ENCODE measurements at places on chromosomes 7 and 10.

- no peak for DNase-seq
Observed at GRCh38 chr10:59887006-59887405, 19.4 kb downstream of the CCDC6 start.

GRCh38 chr10:1613511-1613910 lies 123.8 kb downstream of the ADARB2 start:
- no peak for DNase-seq

DNA sequence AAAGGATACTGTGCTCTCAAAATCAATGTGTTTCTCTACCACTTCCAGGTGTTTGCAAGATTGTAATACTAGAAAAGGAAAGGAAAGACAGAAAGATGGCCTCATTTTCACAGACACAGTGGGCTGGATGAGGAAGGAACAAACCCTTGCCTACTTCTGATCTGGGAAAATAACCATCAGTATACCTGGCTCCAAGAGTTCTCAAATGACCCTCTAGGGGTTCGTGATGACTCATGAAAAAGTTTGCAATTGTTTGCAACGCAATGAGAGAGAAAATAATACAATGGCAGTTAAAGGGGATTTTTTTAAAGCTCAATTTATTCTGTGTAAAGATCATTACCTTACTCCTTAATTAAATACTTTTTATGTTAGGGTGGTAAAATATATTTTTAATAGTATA lies 197.6 kb upstream of the INHBA start:
- no peak for DNase-seq

GRCh38 chr7:120274482-120274881 lies 1.5 kb downstream of the KCND2 start:
- DNase-seq: no peak

GRCh38 chr10:94193466-94193924 lies 169.2 kb downstream of the NOC3L start:
- DNase-seq: no peak

Measured in uterus (tissue), 4 donors.